GM04503 (cell line): ENCODE measurements at places on chromosomes 16 and 17.

DNA sequence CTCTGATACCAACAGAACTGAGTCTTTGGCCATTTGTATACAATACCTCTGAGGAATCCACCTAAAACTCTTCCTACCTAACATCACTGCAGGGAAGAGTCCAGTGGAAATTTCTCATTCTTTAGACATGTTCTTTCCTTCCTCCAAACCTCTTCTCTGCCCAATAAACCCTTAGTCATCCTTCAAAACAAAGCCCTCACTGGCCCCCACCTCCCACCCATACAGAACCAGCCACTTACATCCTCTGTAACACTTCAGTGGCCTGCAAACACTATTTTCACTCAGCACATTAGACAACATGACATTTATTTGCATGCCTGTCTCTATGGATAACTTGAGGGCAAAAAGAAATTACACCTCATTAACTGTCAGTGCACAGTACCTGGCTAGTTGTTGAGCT is 200.3 kb upstream of the NOG start:
- DNase-seq = no peak

DNA sequence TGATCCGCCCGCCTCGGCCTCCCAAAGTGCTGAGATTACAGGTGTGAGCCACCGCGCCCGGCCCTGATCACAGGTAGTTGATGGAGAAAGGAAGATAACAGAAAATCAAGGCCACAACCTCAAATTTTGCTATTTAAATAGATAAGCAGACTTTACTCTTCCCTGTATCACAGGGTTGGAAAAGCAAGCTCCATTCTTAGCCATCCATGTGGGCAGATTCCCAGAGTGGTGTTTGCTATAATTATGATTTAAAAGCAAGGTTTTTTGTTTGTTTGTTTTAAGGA is 44.4 kb downstream of the TUBD1 start:
- DNase-seq = no peak

GRCh38 chr17:55440391-55440790 is 18.8 kb upstream of the MMD start:
- DNase-seq = no peak

DNA sequence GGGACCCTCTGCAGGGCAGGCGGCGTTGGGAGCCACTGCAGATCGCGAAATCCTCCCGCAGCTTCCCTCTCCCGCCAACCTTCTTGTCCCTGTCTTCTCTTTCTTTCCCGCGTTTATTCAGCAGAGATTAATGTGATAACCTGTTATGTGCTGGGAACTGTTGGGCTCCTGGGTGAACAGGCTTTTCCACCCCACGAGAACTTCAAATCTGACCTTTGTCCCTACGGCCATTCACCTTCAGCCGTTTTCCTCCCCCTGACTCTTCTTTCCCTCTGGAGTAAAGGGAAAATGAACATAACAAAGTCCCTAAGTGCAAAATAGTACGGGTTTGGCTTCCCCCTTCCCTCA is 15.2 kb upstream of the KPNA2 start:
- no peak for DNase-seq

DNA sequence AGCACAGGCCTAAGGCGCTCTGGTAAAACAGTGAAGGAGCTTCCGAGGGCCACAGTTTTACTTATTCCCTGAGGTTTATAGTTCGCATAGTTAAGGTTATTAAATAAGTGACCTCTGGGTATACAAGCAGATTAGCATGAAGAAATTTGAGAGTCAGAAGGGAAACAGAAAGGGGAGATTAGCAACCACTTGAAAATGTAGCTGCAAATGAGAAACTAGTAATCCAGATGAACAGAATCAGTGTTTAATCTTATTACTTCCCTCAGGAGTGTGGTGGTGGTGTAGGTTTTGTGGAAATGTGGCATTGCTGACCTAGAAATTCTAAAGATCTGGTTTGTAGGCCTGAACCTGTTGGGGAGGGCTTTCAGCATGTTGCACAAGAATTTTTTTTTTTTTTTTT is 130.4 kb downstream of the CCDC182 start:
- no peak for DNase-seq

DNA sequence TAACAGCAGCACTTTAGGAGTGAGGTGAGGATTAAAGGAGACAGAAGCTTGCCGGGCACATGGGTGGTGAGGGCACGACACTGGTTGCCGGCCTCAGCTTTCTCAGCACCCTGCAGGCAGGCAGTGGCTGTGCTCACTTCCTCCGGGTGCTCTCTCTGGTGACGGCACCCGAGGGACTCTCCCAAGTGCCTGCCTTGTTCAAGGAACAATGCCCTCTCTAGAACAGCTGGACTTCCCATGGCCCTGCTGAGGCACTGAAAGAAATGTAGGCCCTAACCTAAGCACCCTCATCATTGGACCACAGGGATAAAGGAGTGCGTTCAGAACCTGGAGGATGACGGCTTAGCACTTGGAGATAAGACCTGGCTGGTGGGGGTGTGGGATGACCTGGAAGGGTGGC is 72.7 kb downstream of the N4BP1 start:
- DNase-seq = no peak

DNA sequence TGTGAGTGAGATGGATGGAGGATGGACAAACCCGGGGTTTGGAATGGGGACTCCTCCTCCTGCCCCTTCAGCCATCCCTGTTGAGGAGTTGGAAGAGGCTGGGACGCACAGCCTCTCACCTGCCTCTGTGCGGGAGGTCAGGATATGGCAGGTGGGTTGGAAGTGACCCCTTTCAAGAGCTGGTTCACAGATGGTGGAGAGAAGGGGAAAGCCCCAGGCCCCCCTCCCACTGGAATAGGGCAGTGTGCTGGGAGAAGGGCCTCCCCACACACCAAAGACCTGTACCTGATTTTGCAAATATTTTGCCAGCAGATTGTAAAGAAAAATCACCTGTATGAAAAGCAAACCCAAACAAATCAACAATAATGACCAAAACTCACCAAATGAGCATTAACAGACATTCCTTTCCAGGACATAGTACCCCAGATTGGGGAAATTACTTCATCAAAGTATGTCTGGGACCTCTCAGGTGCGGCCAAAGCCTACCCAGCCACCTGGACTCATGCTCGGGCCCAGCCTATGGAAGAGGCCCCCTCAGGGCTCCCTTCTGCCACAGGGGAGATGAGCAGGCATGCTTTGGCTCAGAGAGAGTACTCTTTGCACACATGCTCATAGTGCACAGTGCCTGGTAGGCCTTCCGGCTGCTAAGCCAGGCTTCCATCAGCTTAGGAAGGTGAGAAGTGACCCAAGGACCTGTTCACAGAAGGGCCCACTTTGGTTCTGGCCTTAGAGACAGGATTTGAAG is 7.8 kb downstream of the SLC47A2 start:
- no peak for DNase-seq

GRCh38 chr16:57999971-58000705 is at the start of gene ZNF319:
ZNF319 (minus strand) TSS chr16:58000672; CDS start chr16:57998265, 2,407 bp downstream.
- no peak for DNase-seq

GRCh38 chr16:73768786-73769203 is 527.8 kb upstream of the PSMD7 start:
- DNase-seq = no peak

DNA sequence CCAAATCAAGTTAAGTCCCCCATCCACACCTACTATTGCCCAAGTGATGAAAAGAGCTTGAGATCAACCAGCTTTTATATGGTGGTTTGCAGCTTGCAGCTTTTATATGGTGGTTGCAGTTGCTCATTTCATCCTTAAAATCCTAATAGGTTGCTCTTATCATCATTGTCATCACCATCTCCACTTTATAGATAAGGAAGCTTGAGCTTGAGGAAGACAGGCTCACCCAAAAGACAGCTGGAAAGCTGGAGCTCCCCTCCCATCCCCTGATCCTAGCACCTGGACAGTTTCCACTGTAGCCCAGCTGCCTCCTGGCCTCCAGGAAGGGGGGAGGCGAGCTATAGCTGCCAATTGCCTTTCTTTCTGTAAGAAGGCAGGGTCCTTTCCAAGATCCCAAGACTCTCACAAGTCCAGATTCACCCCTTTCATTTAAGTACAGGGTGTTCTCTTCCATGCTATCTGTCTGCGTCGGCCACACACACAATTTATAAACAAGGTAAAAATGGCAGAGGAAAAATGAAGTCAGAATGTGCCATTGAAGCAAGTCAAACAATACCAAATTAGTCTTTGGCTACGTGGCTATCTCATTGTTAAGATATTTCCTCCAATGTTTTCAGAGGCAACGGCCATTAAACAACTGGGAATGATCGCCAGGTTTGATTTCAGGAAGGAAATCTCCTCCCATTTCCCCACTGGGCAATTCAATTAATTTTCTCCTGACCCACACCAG is 63.3 kb downstream of the PECAM1 start:
- no peak for DNase-seq

DNA sequence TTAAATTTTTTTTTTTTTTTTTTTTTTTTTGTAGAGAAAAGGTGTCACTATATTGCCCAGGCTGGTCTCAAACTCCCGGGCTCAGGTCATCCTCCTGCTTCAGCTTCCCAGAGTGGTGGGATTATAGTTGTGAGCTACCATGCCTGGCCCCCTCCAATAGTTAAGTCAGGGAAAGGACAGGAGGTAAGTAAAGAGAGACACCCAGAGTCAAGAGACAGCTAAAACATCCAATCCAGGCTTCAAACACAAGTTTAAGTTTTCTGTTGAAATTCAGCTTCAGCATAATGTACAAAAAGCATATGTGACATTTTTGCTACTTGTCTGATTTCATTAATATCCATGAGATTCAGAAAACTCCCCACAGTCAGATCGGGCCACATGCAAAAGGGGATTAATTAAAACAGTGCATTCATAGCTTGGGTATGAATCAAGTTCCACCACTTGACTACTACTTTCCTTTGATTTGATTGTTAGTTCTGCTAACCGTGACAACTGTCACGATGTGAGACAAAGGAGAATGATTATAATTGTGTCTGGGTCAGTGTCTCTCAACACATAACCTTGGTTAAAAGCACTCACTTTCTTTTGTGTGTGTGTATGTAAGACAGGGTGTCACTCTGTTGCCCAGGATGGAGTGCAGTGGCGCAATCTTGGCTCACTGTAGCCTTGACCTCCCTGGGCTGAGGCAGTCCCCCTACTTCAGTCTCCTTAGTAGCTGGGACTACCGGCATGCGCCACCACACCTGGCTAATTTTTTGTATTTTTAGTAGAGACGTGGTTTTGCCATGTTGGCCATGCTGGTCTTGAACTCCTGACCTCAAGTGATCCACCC is 184.9 kb downstream of the PARN start:
- DNase-seq = no peak

DNA sequence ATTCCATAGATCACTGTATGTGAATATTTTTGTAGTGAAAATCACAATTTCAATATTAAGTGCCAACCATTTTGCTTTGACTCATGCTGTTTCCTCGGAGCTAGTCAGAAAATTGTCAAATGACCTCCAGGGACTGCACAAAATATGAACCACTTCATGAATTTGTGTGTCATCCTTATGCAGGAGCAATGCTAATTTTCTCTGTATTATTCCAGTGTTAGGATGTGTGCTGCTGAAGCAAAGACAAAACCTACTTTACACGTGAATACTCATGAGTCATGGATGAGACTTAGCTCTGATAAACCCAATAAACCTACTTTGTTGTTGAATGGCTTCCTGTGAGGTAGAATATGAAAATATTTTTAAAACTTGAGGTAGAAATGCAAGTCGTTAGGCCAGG is 65.2 kb downstream of the SHCBP1 start:
- DNase-seq = no peak

- no peak for DNase-seq
Observed at GRCh38 chr17:83147280-83147679, 67.9 kb downstream of the METRNL start.

- DNase-seq = no peak
Observed at GRCh38 chr17:74318391-74318790, 7.6 kb upstream of the KIF19 start.

- no peak for DNase-seq
Observed at GRCh38 chr16:4908854-4909401, 28.0 kb downstream of the PPL start.

DNA sequence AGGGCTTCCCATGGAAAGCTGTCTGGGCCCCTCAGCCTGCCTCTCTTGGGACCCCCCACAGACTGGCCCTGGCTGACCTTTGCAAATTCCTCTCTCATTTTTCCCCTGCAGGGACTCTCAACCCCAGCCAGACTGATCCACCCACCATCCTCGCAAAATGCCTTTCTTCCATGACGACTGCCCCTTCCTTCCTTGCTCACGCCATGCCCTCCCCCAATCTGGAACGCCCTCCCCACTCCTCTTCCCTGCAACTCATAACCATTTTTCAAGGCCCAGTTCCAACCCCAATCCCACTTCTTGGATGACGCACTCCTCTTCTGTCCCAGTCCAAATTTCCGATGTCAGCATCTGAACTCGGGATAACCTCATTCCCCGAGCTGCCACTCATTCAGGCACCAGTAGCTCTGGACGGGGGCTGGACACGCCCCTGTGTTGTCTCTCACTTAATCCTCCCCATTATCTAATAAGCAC is 1.3 kb upstream of the DNAI2 start:
- DNase-seq = no peak

DNA sequence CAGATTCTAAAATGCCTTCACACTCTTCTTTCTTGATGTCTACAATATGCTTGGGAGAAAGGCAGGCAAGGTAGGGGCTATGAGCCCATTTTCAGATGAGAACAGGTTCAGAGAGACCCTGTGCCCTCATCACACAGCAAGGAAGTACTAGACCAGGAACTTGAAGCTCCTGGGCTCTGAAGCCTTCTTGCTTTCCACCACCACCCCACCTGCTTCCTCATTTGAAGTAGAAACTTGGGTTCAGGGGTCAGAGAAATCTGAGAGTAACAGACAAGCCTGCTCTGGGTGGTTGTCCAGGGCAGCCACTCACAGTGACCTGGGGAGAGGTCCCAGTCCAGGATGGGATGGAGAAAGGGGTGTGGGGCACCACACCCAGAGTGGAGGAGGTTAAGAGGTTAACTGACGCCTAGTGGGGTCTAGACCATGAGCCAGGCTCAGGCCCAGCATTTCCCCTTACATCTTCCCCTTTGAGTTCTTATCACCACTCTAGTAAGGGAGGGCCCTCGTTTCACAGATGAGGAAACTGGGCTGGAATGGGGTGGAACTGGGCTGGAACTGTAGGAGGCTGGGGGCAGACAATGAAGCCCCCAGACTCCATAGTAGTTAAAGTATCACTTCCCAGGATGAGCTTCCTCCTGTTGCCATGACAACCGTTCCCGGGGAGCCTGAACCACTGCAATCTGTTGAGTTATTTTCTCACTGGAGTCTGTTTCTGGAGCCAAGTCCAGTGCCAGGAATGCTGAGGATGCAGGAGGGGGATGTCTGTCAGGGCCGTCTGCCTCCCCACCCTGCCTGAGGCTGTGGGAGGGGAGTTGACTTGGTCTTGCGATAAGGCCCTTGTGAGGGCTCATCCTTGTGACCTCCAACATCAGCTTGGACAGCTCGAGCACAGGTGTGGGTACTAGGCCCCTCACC is 16.2 kb upstream of the PHF12 start:
- no peak for DNase-seq

GRCh38 chr16:78256686-78257375 is 157.4 kb downstream of the WWOX start:
- no peak for DNase-seq
